ENCODE measurements at places on chromosomes 1 and 21.

GRCh38 chr1:197149340-197149739, 2.9 kb upstream of the ASPM start:
- DNase-seq, result no peak

DNA sequence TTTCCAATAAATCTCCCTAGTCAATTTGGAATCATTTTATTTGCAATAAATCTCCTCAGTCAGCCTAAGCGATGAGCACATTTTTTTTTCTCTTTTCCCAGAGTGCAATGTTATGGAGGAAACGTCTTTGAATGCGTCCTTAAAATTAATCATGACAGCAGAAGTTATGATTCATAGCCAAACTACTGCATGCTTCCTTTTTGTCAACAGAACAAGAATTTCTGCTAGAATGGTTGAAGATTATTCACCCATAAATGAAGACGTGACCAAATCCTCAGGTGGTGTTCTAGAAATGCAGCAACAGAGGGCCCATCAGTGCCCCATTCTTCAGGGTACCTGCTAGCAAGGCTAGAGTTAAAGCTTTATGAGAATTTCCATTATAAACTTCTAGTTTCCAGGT, 407.9 kb upstream of the PKN2 start:
- DNase-seq, result peak; percentile 40

DNA sequence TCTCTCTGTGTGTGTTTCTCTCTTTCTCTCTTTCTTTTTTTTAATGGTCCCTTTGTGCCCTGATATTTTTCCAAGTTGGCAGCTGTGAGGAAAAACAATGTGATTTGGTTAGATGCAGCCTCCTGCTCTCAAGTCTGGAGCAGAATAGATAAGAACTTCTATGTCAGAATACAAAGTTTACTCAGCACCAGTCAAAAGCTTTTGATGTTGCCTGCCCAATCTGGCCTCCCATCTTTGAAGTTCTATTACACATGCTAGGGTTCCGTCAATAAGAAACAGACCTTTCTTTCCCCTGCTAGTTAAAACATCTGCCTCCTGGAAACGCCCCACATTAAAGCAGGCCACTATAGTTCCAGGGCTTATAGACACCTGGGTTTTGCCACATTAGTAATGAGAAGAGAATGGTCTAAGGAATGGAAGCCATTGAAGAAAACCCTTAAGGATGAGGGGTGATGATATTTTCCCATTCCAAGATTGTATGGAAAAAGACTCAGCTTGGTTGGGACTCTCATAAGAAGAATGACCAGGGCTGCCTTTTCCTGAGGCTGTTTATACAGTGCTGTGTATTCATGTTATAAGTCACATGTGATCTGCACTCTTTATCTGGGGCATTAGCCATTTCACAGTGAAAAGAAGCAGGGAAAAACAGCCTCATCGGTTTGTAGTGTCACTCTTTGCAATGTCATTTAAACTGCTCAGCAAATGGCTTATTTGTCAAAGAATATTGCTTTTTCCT, 414.7 kb upstream of the PROX1 start:
- no peak for DNase-seq

- no peak for DNase-seq
These were observed 6.5 kb upstream of the SLX9 start for GRCh38 chr21:44933199-44933917.

DNA sequence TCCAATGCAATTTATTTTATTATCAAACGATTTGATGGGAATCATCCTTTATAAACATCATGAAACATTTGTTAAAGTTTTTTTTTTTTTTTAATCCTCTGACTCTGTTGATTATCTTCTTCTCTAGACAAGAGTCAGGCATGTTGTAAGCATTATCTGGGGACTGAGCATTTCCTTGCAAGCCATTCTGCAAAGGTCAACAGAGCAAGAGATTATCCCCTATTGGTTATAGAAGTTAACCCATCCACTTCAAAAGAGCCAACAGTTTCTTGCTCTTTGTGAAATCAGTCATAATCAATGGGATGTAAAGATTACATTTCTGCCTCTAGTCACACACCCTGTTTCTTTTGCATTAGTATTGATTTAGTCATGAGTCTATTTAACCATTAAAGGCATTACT, 368.8 kb upstream of the ADGRL4 start:
- no peak for DNase-seq

DNA sequence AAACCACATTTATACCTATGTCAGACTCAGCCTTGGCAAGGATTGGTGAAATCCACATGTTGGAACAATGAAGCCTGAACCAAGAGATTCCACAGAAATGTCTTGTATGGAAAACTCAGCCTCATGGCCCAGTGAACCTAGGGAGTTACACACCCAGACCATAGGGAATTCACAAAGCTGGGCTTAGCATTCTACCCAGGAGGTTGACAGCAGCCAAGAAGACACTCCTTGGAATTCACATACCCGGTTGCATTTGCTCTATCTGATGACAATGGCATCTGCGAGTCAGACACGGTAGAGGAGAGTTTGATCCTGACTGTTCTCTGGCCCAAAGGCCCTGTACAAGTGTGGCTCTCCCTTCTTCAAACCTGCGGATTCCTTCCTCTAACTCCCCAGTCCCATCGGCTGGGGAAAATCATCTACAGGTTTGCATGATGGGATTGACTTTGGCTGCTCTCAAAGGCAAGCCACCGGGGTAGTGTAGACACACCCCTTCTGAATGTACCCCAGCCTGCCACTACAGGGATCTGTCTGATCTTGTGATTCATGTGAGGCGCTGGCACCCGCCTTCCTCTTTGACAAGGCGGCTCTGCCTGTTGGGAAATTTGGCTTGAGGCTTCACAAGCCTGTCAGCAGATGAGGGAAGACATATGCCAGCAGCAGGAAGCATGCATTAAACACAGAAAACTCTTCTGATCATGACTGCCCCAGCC, 297.3 kb upstream of the KAZN start:
- DNase-seq, result no peak

DNA sequence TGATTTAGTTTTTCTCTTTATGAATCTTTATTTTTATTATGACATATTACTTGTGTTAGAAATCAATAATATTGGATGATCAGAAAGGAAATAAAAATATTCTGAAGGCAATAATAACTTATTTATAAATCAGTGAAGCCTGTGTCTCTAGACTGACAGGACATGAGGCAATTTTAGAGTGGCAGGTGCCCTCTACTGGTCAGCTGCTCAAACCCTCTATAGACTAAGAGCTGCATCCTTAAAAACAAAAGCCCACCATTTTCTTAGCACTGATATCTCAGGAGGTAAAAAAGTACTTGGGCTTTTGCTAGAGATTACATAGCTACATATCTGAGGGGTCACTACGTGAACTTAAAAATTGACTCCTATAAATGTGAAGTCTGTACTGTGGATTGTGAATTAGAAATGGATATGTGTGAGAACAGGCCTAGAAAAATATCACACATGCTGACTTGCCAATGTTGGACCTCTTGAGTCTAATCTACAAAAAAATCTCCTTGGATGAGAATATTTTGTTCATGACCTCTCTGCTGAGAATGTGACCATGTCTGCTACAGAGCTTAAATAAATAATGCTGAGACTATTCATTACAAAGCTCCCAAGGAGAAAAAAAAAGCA, 597.9 kb upstream of the ADAMTS5 start:
- peak; percentile 82 for DNase-seq

GRCh38 chr1:238621405-238621804, 730.7 kb upstream of the ZP4 start:
- DNase-seq, result no peak

DNA sequence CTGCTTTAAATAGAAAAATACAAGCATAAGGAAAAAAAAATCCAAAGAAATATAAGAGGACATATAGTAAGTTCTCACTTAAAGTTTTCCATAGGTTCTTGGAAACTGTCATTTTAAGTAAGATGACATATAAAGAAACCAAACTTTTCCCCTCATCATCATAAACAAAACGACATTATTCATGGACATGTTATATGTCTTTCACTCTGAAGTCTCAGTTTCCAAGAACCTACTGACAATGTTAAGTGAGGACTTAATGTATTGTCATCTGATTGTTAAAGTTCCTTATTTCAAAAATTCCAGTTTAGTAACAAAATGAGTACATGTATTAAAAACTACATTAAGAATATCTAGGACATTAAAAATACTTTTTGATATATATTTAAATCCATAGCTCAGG, 69.6 kb upstream of the GFI1 start:
- no peak for DNase-seq

GRCh38 chr1:27001570-27002360, 8.3 kb downstream of the TRNP1 start:
- peak; percentile 89 for DNase-seq

DNA sequence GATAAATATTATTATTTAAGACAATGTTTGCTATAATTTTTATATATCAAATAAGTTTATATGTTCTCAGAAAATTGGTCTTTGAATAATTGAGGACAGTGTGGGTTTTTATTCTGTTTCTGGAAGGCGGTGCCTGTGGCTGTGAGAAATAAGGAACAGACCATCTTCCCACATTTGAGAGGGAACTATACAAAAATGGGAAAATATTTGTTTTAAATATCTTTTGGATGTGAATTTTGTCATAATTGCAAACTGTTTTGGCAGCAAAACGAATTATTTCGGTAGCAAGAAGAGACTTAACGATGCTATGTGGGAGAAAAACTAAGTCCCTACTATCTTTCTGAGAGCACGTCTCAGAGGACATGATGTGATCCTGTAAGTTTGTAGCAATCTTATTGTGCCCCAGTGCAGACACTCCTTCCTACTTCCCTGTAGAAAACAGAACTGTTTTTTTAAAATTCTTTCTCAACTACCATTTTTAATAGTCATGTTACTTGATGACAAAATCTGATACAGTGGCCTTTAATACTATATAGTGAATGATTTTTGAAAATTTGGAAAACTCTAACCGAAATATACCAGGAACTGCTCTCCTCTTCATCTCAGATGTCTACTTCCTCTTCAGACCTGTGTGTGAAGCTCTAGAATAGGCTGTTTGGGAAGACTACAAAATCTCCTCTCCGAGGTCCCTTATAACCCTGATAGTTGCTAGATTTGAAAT, 25.4 kb downstream of the PTPRC start:
- no peak for DNase-seq

DNA sequence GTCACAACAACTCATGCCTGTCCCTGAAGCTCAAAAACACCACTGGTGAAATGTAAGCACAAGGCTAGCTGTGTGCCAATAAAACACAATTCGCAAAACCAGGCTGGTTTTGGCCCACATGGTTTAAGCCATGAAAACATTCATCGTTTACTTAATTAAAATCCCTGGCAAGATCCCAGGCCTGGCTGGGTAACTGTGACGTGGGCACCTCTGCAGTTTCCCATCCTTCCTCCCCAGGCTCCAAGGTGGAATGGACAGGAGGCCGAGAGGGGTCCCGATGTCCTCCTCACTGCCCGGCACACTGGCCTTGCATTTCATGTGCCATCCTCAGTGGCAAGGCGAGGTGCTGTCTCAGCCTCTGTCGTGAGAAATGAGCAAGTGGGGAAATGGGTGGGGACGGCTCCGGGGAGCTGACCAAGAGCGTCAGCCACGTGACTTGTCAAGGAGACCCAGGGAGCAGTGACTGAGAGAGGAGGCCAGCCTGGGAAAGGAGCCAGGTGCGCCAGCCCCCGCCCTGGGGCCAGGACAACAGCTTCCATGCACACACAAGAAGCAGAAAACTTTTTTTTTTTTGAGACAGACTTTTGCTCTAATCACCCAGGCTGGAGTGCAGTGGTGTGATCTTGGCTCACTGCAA, 153.1 kb upstream of the RAB4A start:
- no peak for DNase-seq

- no peak for DNase-seq
These were observed 48.8 kb upstream of the MAN1A2 start for GRCh38 chr1:117318426-117318825.

GRCh38 chr1:38888423-38889333, 7.3 kb upstream of the GJA9 start:
- DNase-seq, result no peak

GRCh38 chr1:43432907-43433306, 20.8 kb downstream of the HYI start:
- no peak for DNase-seq

GRCh38 chr1:24203404-24203803, 16.3 kb upstream of the IFNLR1 start:
- no peak for DNase-seq

DNA sequence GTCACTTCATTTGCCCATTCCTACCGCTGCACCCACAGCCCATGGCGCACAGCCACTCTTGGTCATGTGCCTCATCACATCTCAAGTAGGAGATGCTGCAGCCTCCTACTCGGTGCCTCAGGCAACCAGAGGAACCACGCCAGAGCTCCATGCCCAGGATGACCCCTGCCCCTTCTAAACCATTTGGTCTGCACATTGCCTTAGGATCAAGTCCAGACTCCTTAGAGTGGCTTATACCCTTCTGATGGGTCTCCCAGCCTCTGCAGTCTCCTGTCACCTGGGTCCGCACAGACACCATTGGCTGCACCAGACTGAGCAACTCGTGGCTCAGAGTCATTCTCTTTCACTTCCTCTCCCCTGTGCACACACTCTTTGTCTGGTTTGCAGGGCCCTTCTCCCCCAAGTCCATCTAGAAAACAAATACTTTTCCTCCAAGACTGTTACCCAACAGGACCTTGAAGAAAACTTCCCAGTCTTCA, 2.2 kb upstream of the ADORA3 start:
- DNase-seq, result no peak

- DNase-seq, result no peak
These were observed 22.6 kb downstream of the CACNA1S start for GRCh38 chr1:201089596-201089995.

GRCh38 chr21:29888437-29888836, 51.4 kb downstream of the GRIK1 start:
- DNase-seq, result peak; percentile 82

- DNase-seq, result no peak
These were observed 64.1 kb upstream of the ETV3 start for GRCh38 chr1:157202331-157202730.

- peak; percentile 63 for DNase-seq
These were observed 37.1 kb upstream of the KANK4 start for GRCh38 chr1:62356257-62356835.

- peak; percentile 81 for DNase-seq
These were observed 17.9 kb upstream of the ETV3 start for GRCh38 chr1:157156058-157156541.

DNA sequence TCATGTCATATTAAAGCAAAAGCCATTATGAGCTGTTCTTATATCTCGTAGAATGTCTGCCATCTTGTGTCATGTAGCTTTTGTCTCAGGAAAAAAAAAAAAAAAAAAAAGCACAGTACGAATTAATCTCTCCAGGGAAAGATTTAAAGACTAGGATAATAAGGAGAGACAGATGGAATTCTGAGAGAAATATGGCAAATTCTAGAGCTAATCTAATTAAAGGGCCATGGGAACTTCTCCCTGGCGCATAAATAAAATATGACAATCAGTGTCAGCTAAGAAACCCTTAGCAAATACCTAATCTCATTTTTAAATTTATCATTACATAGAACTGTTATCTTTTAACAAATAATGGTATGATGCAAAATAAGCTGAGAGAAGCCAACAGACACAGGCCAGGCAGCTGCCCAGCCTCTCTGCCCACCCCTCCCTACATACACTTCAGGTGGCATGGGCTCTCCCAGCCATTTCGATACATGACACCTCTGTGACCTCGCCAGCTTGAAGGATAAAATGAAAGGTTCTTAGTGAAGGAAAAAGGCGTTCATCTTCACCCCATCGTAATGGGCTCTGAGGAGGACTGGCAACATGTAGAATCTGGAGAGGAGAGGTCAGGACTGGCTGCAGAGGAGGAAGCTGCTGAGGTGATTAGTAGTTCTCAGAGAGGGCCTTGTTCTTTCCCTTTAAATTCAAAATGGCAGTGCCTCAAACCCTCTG, 39.8 kb downstream of the DISC1 start:
- no peak for DNase-seq

- peak; percentile 36 for DNase-seq
These were observed 21.4 kb downstream of the NEK2 start for GRCh38 chr1:211653959-211654496.
